ENCODE measurements at places on chromosomes 1 and 21.

GRCh38 chr1:247324204-247324787 lies 7.4 kb downstream of the ZNF496 start:
- DNase-seq: no peak

DNA sequence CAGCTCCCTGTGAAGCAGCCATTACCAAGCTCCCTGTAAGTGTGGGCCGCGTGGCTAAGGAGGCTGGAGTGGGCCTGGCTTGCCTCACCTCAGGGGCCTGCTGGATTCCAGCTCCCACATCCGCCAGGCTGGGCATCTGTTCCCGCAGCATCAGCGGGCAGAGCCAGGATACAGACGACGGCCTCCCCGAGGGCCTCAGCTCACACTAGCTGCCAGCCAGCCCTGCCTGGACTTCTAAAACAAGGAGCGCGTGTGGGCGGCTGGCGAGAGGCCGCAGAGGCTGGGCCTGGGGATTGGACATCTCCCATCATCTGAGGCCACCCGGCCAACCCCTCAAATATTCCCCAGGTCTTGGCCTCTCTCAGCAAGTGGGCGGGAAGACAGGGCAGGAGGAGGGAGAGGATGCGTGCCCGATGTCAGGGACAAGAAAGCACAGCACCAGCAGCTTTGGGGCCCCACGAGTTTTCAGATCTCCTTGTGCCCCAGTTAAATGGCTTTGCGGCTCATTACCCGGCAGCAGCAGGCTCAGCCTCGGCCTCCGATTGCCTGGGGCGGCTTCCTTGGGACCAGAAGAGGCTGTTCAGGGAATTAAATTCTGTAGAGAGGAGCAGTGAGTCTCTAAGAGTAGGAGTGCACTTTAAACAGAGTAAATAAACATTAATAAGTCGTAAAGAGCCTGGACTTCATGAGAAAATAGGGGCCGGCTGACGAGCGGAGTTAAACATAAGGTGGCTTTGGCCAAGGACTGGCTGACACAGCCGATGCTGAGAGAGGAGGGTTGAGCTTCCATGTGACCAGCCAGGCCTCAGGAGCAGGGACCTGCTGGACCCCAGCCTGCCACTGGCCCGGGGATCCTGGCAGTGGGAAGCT lies 208.9 kb upstream of the C1orf174 start:
- no peak for DNase-seq

DNA sequence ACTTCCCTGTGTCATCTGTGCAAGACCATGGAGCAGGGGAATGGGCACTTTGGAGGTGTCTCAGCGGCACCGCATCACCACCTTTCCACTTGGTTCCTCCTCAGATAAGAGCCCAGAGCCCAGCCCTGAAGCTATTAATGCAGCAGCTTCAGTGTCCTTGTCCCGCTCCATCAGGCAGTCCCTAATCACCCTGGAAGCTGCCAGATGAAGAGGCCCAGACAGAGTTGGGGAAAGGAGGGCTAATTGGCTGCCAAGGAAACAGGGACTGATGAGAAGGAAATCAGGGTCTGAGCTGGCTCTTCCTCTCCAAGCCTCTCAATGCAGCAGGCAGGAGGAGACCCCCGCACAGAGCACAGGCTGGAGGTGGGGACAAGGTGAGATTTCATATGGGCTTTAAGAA lies 83.1 kb upstream of the KLHDC7A start:
- DNase-seq: no peak

- DNase-seq: no peak
Observed at GRCh38 chr1:89165811-89166210, 10.0 kb downstream of the GBP7 start.

GRCh38 chr1:246901874-246902273 lies 29.9 kb downstream of the AHCTF1 start:
- DNase-seq: no peak

GRCh38 chr1:1194723-1195122 lies 11.7 kb downstream of the TNFRSF18 start:
- no peak for DNase-seq
